CD4-positive, CD25-positive, alpha-beta regulatory T cell (primary cell): ENCODE measurements at places on chromosomes 7 and 10.

DNA sequence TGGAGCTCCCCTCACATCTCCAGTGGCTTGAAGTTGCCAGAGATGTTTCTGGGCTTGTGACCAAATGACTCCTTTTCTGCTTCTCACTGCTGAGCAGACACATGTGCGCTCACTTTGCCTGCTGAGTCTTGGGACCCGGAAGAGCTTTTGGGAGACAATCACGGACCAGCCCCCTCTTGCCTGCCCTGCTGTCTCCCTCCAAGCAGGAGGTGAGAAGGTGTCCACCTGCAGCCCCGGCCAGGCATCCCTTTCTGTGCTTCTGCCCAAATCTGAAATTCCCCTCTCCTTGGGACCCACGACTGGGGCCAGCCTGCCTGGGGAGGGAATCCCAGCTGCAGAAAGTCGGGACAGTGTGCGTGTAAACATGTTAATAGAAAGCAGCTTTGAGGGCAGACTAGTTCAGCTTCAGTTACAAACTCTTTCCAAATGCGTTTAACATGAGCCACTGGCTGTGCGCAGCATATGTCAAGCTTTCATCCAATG lies 31.7 kb downstream of the HTRA1 start:
- DNase-seq, result no peak

- no peak for DNase-seq
These were observed 283.6 kb downstream of the SUGCT start for GRCh38 chr7:40418448-40418847.

- DNase-seq, result peak; percentile 54
These were observed 90.9 kb downstream of the NEURL1 start for GRCh38 chr10:103584216-103585010.

GRCh38 chr7:85001495-85002345 lies 185.1 kb downstream of the SEMA3D start:
- no peak for DNase-seq

GRCh38 chr7:25031007-25031406 lies 51.0 kb upstream of the OSBPL3 start:
- no peak for DNase-seq

DNA sequence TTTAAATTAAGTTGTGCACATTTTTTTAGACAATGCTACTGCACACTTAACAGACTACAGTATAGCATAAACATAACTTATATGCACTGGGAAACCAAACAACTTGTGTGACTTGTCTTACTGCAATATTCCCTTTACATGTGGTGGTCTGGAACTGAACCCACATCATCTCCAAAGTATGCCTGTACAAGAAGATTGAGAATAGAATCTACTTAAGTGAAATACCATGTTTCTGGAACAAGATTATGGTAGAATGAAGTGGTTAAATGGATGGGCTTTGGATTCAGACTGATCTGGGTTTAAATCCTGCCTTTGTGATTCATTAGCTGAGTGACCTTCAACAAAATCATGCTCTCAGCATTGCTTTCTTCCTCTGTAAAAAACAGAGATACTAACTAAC lies 30.7 kb downstream of the CUL2 start:
- DNase-seq, result no peak

DNA sequence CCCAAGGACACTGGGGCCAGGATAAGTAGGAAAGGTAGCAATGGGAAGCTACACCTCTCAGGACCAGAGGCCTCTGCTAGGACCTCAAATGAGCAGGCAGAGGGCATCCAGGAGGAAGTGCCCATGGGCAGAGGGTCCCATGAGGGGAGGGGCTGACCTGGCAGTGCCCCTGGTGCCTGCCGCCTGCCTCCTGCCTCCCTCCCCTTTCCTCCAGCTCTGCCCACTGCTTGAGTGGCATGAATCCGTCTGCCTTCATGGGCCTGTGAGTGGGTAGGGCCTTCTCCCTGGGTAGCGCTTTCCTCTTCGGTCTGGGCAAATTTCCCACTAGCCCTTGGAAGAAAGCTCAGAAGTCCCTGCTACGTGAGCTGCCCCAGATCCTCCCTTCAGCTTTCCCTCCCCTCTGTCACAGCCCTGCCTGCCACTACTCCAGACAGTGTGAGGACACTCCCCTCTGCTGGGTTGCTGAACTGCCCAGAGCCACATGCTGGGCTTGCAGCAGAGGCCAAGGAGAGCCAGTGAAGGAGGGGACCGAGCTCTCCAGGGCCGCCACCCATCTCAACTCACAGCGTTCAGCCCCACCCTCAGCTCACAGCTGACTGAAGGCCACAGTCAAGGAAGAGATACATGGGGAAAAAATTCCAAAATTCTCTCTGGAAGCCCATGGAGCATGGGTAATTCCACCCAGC lies 141.4 kb downstream of the ARHGAP22 start:
- no peak for DNase-seq

DNA sequence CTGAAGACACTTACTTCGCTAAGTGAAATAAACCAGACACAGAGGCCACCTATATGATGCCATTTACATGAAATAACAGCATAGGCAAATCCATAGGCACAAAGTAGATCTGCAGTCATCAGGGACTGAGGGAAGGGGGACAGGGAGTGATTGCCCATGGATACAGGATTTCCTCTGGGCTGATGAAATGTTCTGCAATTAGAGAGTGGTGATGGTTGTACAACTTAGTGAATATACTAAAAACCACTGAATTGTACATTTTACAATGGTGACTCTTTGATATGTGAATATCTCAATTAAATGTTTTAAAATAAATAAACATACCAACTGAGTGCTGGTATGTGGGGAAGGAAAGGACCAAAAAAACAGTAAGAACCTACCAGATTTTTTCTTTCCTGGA lies 20.4 kb downstream of the PPA1 start:
- no peak for DNase-seq

DNA sequence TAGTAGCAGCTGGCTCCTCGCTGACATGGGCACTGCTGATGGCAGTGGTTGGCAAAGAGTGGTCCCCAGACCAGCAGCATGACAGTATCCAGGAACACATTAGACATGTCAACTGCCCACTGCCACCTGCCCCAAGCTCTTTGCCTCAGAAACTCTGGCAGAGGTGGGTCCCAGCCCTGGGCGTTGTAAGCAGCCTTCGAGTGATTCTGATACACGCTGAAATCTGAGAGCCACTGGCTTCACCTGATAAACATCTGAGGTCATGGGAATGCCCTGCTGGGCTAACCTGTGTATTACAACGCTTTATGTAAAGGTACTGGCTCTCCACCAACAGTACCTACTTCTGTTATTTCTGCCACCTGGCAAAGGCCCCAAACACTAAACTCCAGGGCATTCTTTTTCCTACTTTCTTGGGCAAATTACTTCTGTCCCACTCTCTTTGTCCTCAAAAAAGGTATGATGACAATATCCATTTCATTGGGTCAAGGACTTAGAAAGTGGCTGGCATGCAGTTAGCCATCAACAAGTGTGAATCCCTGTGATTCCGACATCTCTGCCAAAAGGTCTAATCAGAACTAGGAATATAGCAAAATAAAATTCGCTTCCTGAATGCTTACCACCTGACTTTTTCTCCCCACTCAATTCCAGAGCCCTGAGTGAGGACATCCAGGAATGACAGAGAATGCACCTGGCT lies 9.2 kb downstream of the SGMS1 start:
- peak; percentile 7 for DNase-seq

- no peak for DNase-seq
These were observed 47.3 kb downstream of the YKT6 start for GRCh38 chr7:44247868-44248651.

GRCh38 chr7:117072620-117073118 lies 119.4 kb downstream of the ST7 start:
- no peak for DNase-seq

DNA sequence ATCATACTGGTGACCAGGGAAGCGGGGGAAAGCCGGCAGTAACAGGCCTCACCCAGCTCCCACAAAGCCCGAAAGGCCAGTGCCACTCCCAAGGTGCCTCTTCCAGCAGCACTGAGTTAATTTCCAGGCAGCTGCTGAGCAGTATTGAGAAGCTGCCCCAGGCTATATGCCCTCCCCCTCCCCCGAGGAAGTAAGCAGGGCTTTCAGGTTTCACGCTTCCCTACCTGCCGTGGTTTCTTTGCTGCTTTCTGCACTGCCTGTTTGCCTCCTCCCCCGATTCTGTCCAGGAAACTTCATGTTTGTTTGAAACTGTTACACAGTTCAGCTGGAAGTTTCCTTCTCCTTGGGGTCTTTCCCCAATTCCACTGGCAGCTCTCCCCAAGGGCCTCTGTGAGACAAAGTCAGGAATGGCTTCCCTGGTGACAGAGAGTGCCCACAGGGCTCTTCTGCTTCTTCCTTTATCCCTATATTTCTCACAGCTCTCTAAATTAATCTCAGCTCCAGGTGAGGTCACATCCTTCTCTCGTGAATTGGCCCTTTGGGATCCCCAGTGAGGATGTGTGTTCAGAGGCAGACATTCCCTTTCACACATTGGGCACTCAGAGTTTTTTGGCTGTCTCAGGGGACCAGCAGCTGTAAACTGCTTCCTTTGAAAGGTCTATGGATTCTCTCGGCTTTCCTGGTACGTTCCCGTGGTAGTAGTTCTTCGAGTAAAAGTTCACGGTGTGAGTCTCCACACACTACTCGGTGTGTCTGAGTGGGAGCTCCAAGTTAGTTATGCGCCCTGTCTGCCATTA lies 19.4 kb downstream of the C1GALT1 start:
- peak; percentile 32 for DNase-seq

- DNase-seq, result no peak
These were observed 25.5 kb downstream of the RBM17 start for GRCh38 chr10:6114299-6114698.

- no peak for DNase-seq
These were observed 72.7 kb downstream of the PTPRE start for GRCh38 chr10:127979566-127979965.

GRCh38 chr7:87202208-87202607 lies 17.3 kb downstream of the TMEM243 start:
- no peak for DNase-seq

DNA sequence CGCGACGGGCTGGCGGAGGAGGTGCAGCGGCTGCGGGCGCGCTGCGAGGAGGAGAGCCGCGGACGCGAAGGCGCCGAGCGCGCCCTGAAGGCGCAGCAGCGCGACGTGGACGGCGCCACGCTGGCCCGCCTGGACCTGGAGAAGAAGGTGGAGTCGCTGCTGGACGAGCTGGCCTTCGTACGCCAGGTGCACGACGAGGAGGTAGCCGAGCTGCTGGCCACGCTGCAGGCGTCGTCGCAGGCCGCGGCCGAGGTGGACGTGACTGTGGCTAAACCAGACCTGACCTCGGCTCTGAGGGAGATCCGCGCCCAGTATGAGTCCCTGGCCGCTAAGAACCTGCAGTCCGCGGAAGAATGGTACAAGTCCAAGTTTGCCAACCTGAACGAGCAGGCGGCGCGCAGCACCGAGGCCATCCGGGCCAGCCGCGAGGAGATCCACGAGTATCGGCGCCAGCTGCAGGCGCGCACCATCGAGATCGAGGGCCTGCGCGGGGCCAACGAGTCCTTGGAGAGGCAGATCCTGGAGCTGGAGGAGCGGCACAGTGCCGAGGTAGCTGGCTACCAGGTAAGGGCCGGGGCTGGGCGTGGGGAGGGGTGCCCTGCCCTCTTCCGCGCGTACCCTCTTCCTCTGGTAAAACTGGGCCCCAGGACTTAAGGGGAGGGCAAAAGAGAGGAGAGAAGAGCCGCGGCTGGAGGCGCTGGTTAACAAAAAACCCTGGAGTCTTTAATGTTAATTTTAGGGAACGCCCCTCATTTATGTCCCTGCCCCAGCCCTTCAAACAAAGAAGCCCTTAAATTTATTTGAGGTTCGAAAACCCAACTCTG lies 987 bp downstream of the INA start:
- no peak for DNase-seq
